ENCODE measurements at places on chromosomes 11 and 22.

GRCh38 chr11:69075421-69076128 is 26.8 kb downstream of the TPCN2 start:
- DNase-seq, result no peak

DNA sequence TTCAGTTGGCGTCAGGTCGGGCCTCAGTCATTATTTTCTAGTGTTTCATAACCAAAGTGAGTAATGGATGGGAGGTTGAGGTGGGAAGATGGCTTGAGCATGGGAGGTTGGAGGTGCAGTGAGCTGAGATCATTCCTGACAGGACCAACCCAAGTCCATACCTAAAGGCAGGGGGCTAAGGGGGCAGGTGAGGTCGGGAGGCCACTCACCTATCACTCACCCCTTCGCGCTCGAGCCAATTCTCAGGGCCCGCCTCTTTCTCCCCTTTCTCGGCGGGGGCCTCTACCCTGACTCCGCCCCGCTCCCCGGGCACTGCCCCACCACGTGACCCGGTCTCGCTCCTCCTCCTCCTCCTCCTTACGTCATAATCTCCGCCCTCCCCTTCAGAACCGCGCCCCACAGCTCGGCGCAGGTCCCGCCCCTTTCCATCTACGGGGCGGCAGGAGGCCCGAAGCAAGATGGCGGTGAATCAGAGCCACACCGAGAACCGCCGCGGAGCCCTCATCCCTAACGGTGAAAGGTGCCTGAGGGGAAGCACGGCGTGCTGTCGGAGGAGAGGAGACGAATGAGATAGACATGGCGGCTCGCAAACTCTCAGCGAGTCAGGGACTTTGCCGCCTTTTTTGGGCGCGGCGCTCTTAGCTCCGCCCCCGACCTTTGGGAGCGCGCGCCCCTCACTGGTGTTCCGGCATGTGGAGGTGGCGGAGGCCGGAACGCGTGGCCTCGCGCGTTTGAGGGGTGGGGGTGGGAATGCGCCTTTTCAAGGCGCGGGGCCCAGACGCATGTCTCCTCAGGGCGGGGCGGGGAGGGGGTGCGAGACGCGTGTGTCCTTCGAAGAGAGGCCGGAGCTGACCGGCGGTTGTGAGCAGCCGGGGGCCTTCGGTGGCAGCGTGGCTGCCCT is at the start of gene WBP2NL:
Gene WBP2NL, plus strand, starts transcription at position 428 of the 901 bp plus-strand sequence. Its CDS starts 31 bp downstream, at position 459.
- DNase-seq, result no peak

- DNase-seq, result no peak
These were observed 228.2 kb upstream of the ZC3H12C start for GRCh38 chr11:109864834-109865547.

DNA sequence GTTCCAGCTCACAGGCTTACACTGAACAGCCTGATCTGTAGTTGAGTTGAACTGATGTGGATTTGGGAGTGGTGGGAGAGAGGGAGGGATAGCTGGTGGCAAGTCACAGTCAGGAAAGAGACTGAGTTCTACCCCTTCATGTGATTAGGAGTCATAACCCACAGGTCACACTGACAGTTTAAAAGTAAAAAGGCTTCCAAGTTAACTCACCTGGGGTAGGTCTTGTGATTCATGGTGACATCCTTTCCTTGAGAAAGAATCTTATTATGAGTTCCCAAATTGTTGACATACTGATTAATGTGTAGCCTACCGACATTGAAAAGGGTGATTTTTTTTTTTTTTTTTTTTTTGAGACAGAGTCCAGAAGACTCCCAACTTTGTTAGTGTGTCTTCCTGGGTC is 5.4 kb downstream of the IZUMO1R start:
- no peak for DNase-seq

All from GDM1 (cell line).